ENCODE measurements at places on chromosomes 13 and 19.

GRCh38 chr13:45370922-45371406, 30.0 kb upstream of the TPT1 start:
- DNase-seq: peak; percentile 54

- no peak for DNase-seq
Observed at GRCh38 chr19:570251-570686, 2.1 kb upstream of the BSG start.

- no peak for DNase-seq
Observed at GRCh38 chr13:100734194-100734720, 59.7 kb upstream of the TMTC4 start.

DNA sequence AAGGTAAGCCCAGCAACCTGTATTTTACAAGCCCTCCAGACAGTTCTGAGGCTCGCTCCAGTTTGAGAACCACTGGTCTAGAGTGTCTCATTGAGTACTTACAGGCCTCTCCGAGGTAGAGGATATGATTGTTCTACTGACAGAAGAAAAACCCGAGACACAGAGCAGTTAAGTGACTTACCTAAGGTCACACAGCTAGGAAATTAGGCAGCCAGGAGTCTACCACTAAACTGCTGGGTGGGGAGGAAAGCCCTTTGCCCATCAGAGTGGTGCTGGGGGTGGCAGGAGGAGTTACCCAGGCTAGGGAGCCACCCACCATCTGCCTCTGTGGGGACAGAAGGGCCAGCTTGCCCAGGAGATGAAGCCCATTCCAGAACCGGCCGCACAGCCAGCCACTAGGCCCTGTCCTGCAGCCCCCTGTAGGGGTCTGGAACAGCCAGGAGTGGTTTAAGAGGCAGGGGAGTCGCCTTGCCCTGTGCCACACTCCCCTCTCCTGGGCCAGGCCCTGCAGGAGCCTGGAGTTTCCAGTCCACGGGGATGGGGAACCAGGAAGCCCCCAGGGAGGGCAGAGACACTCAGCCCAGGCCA, 703 bp downstream of the RASGRP4 start:
- no peak for DNase-seq

DNA sequence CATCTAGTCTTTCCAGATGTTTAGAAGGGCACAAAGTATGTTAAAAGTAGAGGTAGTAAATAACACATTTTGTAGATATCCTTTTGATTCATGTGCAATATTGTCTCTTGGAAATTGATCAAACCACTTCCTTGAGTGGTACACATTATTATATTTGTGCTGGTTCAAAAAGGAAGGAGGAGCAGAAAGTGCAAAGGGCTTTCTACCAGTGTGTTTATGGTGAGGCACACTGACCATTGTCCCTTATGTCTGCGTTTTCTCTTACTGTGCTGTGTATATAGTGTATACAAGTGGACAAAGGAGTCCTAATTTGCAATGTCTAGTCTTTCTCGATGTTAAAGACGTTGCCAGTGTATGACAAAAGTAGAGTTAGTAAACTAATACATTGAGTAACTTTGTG, 41.4 kb upstream of the FLT1 start:
- no peak for DNase-seq

GRCh38 chr13:79185580-79185979, 220.5 kb downstream of the RBM26 start:
- DNase-seq: no peak

- DNase-seq: no peak
Observed at GRCh38 chr19:23972161-23972560, 57.5 kb downstream of the ZNF726 start.

- no peak for DNase-seq
Observed at GRCh38 chr13:24149246-24150032, 11.1 kb upstream of the SPATA13 start.
